ENCODE measurements at places on chromosomes 16 and 17. TPM values are rescaled to one million over a fixed set of nuclear protein-coding genes. Genes with fewer than 3 reads are reported as not detected.

Gene PIMREG
- total RNA-seq: 22.2 TPM

Gene BAHCC1
- total RNA-seq: 7.1 TPM

Gene ATAD5
- total RNA-seq: 4.7 TPM

Gene TBC1D3C
- total RNA-seq: not detected

Gene C16orf54
- not detected for total RNA-seq

Gene TBC1D3I
- not detected for total RNA-seq

Gene SRCIN1
- not detected for total RNA-seq

Gene SLC5A10
- total RNA-seq: 0.05 TPM

Gene TTYH2
- 1.7 TPM for total RNA-seq

Gene ZPBP2
- not detected for total RNA-seq

Gene IGF2BP1
- 3.4 TPM for total RNA-seq

Gene XYLT1
- total RNA-seq: 0.14 TPM

Gene CES5A
- not detected for total RNA-seq

All from airway epithelial cell (primary cell).